ENCODE measurements at places on chromosomes 3 and 15.

GRCh38 chr3:56303487-56303886 lies 164.8 kb downstream of the ERC2 start:
- no peak for DNase-seq

GRCh38 chr3:129314386-129315222 lies 35.9 kb downstream of the HMCES start:
- no peak for DNase-seq

DNA sequence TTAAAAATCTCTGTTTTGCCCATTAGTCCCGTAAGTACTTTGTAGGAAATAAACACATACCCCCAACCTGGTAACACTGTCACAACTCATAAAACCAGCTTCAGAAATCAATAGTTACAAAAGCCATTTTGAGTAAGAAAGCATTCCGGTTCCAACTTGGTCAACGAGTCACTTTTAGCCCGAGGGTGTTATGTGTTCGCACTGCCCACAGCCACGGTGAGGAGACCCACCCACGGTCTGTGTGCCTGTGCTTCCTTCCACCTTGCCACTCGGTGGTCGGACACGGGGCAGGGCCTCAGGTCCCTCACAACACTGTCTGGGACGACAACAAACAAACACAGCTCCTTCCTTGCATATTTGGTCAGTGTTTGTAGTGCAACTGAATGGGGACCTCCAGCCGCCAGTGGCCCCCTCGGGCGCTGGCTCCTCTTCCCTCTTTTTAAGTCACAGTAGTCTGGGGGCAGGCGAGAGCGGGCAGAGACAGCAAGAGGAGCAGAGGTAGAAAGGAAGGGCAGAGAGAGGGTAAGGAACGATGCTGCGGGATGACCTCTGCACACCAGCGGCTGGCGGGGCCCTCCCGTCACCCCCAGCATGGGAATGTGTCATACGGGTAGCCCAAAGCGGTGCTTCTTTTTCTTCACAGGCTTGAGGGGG lies 5.2 kb upstream of the MUSTN1 start:
- no peak for DNase-seq

GRCh38 chr15:97791824-97792792 lies 168.4 kb upstream of the ARRDC4 start:
- no peak for DNase-seq

DNA sequence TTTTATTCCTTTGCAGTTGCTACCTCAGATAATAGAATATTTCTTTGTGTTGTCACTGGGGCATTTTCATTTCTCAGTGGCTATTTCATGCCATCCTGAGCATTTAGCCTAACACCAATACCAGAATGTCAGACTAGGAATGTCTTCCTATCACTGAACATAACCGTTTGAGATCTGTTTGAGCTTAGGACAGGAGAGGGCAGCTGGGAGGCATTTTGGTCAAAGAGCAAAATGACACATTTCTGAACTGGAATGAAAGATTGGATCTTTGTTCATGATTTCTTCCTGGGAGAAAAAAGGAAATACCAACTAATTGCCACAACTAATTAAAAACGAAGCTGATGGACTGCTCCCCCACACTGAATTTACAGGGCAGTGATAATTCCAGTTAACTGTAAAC lies 921.3 kb upstream of the NR2F2 start:
- no peak for DNase-seq

- no peak for DNase-seq
These were observed 43.6 kb upstream of the PIAS1 start for GRCh38 chr15:68010361-68011153.

GRCh38 chr3:2856138-2857133 lies 253.7 kb downstream of the IL5RA start:
- DNase-seq = no peak

- DNase-seq = no peak
These were observed 213.5 kb upstream of the CDIN1 start for GRCh38 chr15:36365963-36366362.

- no peak for DNase-seq
These were observed 36.8 kb upstream of the XXYLT1 start for GRCh38 chr3:195307711-195308110.

DNA sequence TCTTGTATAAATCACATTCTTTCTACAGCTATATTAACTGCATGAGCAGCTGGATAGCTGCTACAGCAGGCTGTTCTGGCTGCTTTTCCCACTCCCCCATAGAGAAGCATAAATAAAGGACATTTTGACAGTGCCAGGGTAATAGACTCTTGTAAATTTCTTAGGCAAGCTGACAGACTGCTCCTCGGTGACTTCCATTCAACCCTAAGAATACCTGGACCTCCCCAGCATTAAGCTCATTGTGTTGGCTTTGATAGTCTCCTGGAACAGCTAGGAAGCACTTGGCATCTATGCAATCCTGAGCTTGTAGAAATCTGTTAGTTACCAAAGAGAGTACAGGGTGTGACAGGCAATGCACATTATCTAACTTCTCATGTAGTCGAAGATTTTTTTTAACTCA lies 475.4 kb downstream of the AGBL1 start:
- no peak for DNase-seq

DNA sequence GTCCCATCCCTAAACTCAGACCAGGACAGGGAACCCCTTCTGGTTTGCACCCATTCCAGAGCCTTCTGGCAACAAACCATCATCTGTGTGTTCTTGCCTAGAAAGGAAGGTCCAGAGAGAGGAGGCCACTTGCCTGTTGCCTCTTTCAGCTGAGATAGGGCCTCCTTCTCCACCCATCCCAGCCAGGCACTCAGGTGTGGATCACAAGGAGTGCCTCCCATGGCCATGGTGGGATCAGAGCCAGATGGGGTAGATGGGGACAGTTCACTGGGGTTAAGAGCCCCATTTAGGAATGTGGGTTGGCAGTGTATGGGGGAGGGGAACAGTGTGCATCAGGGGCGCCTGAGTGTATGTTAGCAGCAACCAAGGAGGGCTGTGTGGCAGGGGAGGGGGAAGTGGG lies 8.9 kb upstream of the CTDSPL start:
- no peak for DNase-seq

GRCh38 chr15:91208371-91208770 lies 108.3 kb downstream of the SV2B start:
- no peak for DNase-seq

GRCh38 chr15:35886765-35887164 lies 340.8 kb upstream of the DPH6 start:
- DNase-seq = no peak

DNA sequence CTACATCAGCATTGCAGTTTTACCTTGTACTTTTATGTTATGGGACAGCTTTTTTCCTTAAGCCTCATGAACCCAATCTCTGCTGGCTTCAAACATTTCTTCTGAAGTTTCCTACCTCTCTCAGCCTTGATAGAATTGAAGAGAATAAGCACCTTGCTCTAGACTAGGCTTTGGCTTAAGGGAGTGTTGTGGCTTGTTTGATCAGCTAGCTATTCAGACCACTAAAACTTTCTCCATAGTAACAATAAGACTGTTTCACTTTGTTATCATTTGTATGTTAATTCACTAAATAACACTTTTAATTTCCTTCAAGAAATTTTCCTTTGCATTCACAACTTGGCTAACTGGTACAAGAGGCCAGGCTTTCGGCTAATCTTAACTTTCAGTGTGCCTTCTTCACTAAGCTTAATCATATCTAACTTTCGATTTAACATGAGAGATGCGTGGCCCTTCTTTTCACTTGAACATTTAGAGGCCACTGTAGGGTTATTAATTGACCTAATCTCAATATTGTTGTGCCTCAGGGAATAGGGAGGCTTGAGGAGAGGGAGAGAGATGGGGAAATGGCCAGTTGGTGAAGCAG lies 8.1 kb upstream of the TIGIT start:
- DNase-seq = no peak

DNA sequence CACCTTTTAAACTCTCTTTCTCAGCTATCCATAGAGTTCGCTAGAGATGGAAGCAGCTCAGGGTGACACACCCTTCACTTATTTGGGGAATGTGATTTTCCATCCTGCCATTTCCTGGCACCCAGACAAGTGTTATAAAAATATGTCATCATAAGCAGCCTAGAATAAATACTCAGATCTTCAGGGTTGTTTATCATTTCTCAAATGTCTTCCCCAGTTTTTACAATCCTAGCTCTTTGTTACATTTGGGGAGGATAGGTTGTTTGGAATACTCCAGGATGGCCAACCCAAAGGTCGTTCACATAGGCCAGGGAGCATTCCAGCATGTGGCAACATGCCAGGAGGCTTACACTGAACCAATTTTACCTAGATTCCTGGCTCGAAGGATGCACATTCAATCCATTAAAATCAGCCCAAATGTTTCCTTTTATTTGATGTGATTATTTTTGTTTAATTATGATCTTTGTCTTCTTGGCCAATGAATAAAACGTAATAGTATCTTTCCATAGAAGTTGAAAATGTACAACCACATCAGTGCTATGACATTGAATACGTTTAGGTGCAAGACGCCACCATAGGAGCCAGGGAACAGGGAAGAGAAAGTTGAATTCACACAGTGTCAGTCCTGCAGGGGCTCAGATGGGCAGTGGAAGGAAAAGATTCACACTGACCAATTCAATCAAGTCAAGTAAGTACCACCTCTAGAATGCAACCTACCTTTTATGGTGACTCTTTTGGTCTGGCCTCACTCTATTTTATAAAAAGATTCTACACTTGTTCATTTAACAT lies 537.7 kb upstream of the MDFIC2 start:
- no peak for DNase-seq

GRCh38 chr15:90201130-90201943 lies at the start of gene SEMA4B:
Gene SEMA4B (plus strand): TSS chr15:90201330. CDS start chr15:90201579, 249 bp downstream.
- peak; percentile 42 for DNase-seq

GRCh38 chr3:72113564-72113963 lies 328.6 kb upstream of the PROK2 start:
- no peak for DNase-seq

GRCh38 chr3:127450331-127450730 lies 140.2 kb downstream of the TPRA1 start:
- no peak for DNase-seq

DNA sequence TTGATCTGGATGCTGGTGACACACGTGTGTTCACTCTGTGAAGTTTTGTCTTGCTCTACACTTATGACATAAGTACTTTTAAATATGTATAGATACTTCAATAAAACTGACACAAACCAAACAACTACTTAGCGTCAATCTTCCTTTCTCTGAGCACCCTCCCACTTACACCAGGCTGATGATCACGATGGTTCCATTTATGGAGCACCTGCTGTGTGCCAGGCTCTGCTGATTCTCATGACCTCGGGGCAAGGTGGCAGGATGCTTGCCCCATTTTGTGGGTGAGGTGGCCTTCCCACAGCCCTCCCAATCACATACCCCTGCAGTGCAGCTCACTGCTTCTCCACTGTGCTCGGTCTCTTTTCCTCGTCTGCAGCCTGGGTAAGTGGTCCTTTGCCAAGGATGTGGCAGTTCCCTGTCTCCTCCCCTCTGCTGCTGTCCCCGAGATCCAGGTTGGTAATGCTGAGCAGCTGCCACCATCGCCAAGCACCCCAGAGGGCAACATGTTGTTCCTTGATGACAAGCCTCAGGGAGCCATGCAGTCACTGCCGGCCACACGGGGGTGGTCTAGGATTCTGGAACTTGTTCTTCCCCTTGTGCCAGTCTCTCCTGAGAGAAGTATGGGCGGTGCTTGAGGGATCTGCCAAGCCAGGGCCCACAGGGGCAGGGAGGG lies 20.6 kb upstream of the ADCY5 start:
- DNase-seq = no peak

GRCh38 chr15:57165992-57166391 lies 210.3 kb upstream of the CGNL1 start:
- DNase-seq = no peak

DNA sequence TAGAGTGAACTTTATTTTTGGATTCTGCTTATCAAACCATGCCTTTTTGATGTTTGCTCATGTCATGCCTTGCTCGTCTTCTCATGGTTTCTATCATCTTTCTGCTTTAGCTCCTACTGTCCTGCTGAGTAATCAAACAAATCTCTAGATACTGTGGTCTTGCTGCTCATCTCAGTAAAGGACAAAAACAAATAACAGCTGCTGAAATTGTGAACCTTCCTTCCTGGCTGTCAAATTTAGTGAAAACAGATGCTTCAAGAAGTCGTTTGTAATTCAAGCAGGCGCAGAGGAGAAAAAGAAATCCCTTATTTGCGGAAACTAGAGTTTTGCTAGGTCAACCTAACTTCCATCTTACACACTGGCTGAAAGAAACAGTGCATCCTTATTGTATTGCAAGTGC lies 616.1 kb upstream of the ALCAM start:
- no peak for DNase-seq

GRCh38 chr15:38304481-38304880 lies 51.8 kb downstream of the SPRED1 start:
- DNase-seq = no peak

- DNase-seq = no peak
These were observed 101.2 kb downstream of the TCF12 start for GRCh38 chr15:57019496-57020160.

DNA sequence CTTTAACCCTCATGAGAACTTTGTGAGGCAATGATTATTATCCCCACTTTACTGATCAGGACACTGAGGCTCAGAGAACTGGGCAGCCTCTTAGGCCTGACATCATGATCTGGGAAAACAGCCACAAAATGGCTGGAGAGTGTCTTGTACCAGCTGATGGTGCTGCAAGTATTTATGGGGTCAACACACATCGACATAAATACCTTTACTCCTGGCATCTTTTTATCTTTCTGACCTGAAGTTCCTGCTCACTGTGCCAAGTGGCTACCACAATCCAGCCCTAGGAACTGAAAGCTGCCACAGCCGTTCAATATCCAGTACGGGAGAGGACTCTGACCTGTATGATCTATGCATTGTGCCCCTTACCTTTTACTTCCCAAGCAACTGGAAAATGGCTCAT lies 29.2 kb upstream of the MUC13 start:
- DNase-seq = no peak

- DNase-seq = no peak
These were observed 32.1 kb downstream of the ABHD17C start for GRCh38 chr15:80727196-80727595.

GRCh38 chr3:11774296-11774877 lies 72.3 kb downstream of the TAMM41 start:
- DNase-seq = no peak

- DNase-seq = no peak
These were observed 274.9 kb upstream of the TGFBR2 start for GRCh38 chr3:30331519-30331918.

- DNase-seq = no peak
These were observed 143.4 kb upstream of the NR2E3 start for GRCh38 chr15:71666763-71667620.

- no peak for DNase-seq
These were observed 49.2 kb downstream of the FHIT start for GRCh38 chr3:61202086-61202485.

DNA sequence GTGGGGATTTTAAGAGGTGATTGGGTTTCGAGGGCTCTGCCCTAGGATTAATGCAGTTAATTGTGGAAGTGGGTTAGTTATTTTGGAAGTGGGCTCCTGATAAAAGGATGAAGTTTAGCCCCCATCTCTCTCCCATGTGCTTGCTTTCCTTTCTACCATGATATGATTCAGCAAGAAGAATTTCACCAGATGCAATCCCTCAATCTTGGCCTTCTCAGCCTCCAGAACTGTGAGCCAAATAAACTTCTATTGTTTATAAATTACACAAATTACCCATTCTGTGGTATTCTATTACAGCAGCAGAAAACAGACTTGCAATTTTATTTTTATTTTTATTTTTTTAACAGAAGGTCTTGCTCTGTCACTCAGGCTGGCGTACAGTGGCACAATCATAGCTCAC lies 27.3 kb upstream of the UBE2E1 start:
- DNase-seq = no peak
